Naive thymus-derived CD4-positive, alpha-beta T cell (primary cell): ENCODE measurements at places on chromosomes 16 and 17. TPM values are rescaled to one million over a fixed set of nuclear protein-coding genes. Genes with fewer than 3 reads are reported as not detected.

Gene CES5A
- total RNA-seq = not detected

Gene RRAD
- total RNA-seq = 0.43 TPM

Gene TBC1D3K
- not detected for total RNA-seq

Gene FOXN1
- total RNA-seq = not detected

Gene KRT24
- total RNA-seq = not detected in 2 replicates

Gene MT1A
- 0.89 and 0.92 TPM in 2 replicates for total RNA-seq

Gene PKMYT1
- not detected for total RNA-seq

DNA sequence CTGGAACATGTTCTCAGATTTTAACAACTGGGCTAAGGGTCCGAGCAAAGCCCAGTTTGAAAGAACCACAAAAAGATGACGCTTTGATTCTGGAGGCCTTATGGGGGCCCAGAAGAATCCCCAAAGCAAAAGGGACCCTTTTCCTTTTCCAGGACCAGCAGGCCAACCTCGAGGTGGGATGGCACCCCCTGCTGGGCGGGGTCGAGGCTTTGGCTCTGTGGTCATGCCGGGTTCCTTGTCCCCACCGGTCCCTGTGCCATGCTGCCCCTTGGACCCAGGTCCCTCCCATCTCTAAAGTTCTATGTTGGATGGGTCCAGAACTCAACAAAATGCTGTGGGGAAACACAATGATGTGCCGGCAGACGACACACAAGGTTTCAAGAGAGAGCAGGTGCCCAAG is 30.9 kb downstream of the TMEM204 start:
- H3K36me3 ChIP-seq = no peaks in the 10 kb centered on the region
- H3K27me3 ChIP-seq = no peaks in the 10 kb centered on the region
- H3K27ac ChIP-seq = no peak overlapping the region
- H3K4me3 ChIP-seq = no peak overlapping the region
- no peak for DNase-seq

DNA sequence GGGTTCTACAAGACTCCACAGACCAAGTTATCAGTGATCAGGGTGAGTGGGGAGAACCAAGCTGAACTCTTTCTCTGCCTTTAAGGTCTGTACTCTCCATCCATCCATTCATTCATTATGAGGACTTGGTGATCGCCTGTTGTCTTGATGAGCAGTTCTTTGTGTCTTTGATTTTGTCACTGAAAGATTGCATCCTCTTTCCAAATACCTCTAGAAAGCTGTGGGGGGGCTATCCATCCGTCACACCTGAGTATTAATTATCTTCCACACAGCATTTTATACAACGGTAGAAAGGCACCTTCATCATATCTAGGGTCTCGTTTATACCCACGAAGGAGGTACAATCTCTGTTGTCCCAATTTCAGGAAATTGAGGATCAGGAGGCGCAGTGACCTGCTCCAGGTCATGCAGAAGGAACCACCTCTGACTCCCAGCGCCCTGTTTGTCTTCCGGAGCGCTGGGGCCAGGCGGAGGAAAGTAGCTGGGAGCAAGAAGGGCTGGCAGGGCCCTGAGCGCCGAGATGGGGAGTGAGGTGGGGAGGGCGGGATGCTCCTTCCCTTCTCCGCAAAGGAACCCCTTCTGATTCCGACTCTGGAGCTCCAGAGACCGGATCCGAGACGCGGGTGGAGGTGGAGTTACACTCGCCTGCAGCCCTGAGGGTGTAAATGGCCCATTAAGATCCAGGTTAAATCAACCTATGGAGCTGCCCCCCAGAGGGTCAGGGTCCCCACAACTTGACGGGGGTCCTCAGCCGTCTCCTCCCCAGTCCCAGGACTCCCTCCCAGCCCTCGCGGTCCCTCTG is 605 bp upstream of the ABAT start:
- H3K4me1 ChIP-seq = peaks cover 18% of the 10 kb centered on the region
- peak overlapping the region; percentile 30 for H3K27ac ChIP-seq
- H3K36me3 ChIP-seq = no peaks in the 10 kb centered on the region
- H3K27me3 ChIP-seq = no peaks in the 10 kb centered on the region
- H3K4me3 ChIP-seq = peak overlapping the region; percentile 57

DNA sequence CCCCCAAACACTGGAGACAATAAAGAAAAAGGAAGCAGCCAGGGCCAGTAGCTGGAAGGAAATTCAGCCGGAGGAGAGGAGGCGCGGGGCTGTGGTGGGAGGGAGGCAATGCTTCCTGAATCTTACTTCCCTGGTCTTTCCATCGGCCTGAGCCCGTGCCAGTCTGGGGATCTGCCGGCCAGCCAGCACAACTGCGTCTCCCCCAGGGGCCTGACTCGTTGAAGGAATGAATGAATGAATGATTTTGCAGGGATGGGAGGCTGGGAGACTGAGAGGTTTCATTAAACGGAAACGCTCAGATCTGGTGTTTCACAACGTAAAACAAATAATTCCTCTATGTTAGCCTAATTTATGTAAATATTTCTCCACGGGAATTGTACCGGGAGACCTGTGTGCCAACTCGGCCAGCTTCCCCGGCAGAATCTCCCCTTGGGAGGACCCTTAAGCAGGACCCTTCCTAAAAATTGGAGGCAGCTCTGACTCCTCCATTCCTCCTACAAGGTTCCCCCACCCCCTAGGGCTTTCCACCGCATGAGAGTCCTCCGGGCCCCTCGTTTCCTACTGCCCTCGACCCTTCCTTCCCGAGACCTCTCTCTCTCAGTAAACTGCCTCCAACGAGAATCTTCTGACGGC is 1.3 kb upstream of the BAIAP2 start:
- H3K4me1 ChIP-seq = peaks cover 9% of the 10 kb centered on the region
- no peak for DNase-seq
- H3K27ac ChIP-seq = peak overlapping the region; percentile 40
- no peaks in the 10 kb centered on the region for H3K27me3 ChIP-seq
- no peaks in the 10 kb centered on the region for H3K36me3 ChIP-seq

GRCh38 chr17:76530095-76530723 is 7.3 kb downstream of the CYGB start:
- H3K4me1 ChIP-seq = peaks cover 8% of the 10 kb centered on the region
- no peaks in the 10 kb centered on the region for H3K36me3 ChIP-seq
- H3K27me3 ChIP-seq = no peaks in the 10 kb centered on the region
- DNase-seq = no peak

DNA sequence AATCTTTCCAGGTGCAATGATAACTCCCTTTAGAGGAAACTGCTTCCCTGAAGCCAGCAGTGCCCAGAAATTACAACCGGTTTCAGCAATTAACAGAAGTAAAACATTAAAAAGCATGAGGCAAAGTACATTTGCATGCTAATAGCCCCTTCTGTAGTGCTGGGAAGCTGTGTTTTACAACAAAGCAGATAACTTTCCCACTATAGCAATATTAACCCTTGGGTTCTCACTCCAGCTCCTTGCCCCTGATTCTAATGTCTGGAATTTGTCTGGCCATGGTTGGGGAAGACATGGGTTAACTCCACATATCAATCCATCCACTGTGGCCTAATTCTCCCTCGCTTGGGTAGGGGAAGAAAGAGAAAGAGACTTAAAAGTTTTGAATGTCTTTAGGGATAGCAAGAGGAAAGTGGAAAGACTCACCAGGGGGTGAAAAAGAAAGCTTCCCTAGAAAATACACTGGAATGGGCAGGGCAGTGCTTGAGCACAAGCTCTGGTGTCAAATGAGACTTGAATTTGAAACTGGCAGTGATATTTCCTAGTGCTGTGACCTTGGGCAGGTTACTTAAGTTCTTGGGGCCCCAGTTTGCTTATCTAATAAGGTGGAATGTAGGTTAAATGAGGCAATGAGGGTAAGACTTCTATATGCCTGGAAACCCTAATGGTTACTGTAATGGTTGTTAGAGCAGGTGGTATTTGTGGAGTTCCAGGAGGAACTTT is 102.0 kb downstream of the SOX9 start:
- no peak overlapping the region for H3K4me3 ChIP-seq
- H3K4me1 ChIP-seq = no peaks in the 10 kb centered on the region
- peaks cover 3% of the 10 kb centered on the region for H3K27me3 ChIP-seq
- H3K27ac ChIP-seq = no peak overlapping the region
- H3K36me3 ChIP-seq = no peaks in the 10 kb centered on the region
- no peak for DNase-seq

GRCh38 chr16:15749371-15749770 is 99.3 kb downstream of the NDE1 start:
- no peak overlapping the region for H3K27ac ChIP-seq
- no peak for DNase-seq
- H3K4me1 ChIP-seq = no peaks in the 10 kb centered on the region
- H3K4me3 ChIP-seq = no peak overlapping the region
- H3K27me3 ChIP-seq = no peaks in the 10 kb centered on the region

DNA sequence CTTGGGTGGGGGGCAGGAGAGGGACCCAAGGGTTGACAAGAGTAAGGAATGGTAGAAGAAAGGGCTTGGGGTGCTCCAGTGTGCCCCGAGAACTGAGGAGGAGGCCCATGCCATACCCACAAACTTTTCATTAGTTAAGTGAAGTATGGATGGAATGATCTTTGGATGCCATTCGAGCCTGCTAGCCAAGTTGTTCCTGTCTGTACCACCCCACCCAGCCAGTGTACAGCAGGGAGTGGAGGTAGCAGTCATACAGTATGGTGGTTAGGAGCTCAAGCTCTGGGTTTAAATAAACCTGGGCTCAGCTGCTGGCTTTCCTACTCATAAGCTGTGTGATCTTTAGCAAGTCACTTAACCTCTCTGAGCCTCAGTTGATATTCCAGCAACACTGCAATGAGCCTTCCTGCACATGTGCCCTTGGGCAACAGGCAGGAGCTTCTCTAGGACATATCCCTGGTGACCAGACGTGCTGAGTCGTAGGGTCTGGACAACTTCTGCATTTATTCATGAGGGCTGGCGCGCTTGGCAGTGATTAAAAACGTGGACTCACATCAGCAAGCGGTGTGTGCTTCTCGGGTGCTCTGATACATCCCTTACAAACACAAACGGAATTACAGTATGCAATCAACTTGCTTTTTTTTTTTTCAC is 22.9 kb downstream of the ITPRIPL2 start:
- H3K27me3 ChIP-seq = no peaks in the 10 kb centered on the region
- DNase-seq = no peak
- H3K27ac ChIP-seq = no peak overlapping the region
- no peaks in the 10 kb centered on the region for H3K4me1 ChIP-seq

- H3K36me3 ChIP-seq = no peaks in the 10 kb centered on the region
- H3K27me3 ChIP-seq = no peaks in the 10 kb centered on the region
- H3K4me1 ChIP-seq = no peaks in the 10 kb centered on the region
- DNase-seq = no peak
- no peak overlapping the region for H3K27ac ChIP-seq
These were observed 443.6 kb downstream of the WWOX start for GRCh38 chr16:78543023-78543422.

DNA sequence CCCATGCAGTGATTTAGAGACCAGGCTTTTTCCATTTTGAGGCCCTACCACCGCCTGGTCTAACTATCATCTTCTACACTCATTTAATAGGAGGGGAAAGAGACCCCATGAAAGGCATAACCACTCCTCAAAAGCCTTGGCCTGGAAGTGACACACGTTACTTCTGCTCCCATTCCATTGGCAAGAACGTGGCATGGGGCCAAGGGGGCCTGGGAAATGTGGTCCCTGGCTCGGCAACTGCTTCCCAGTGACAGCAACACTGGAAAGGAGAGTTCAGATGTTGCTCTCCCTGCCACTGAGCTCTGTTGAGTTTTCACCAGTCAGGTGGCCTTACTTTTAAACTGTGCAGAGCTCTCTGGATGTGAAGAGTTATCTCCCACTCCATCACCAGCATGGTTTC is 45.2 kb upstream of the MAP3K14 start:
- no peak for DNase-seq
- H3K36me3 ChIP-seq = no peaks in the 10 kb centered on the region
- no peak overlapping the region for H3K27ac ChIP-seq
- no peaks in the 10 kb centered on the region for H3K27me3 ChIP-seq
- H3K4me3 ChIP-seq = no peak overlapping the region
- H3K4me1 ChIP-seq = no peaks in the 10 kb centered on the region

GRCh38 chr16:14667347-14668266 is 26.5 kb downstream of the PLA2G10 start:
- no peak overlapping the region for H3K27ac ChIP-seq
- no peaks in the 10 kb centered on the region for H3K4me1 ChIP-seq
- no peaks in the 10 kb centered on the region for H3K27me3 ChIP-seq
- H3K36me3 ChIP-seq = peaks cover 65% of the 10 kb centered on the region
- H3K4me3 ChIP-seq = no peak overlapping the region
- DNase-seq = no peak

DNA sequence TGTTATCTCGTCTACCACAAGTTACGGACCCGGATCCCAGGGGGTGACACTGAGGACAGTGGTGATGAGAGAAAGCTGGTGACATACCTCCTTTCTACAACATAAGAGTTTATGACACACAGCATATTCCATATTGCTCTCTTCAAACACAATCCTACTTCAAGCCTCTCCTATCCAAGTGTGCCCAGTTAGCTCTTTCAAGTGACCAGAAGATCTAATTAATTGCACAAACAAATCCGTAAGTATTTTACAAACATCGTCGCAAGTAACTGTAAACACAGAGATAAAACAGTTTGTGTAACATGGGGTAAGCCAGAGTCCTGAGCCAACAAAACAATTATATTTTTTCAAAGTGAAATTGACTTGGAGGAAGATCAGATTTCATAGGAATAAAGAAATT is 235.0 kb downstream of the CHD9NB start:
- H3K36me3 ChIP-seq = no peaks in the 10 kb centered on the region
- no peak overlapping the region for H3K27ac ChIP-seq
- no peaks in the 10 kb centered on the region for H3K27me3 ChIP-seq
- no peaks in the 10 kb centered on the region for H3K4me1 ChIP-seq
- no peak for DNase-seq
- no peak overlapping the region for H3K4me3 ChIP-seq

- H3K4me1 ChIP-seq = no peaks in the 10 kb centered on the region
- H3K27me3 ChIP-seq = no peaks in the 10 kb centered on the region
- no peak overlapping the region for H3K27ac ChIP-seq
- H3K36me3 ChIP-seq = no peaks in the 10 kb centered on the region
These were observed 19.8 kb downstream of the FBRS start for GRCh38 chr16:30677931-30678585.

- no peaks in the 10 kb centered on the region for H3K27me3 ChIP-seq
- no peak overlapping the region for H3K4me3 ChIP-seq
- no peaks in the 10 kb centered on the region for H3K4me1 ChIP-seq
- H3K27ac ChIP-seq = no peak overlapping the region
- DNase-seq = no peak
These were observed 55.0 kb downstream of the ZNF423 start for GRCh38 chr16:49800876-49801275.

DNA sequence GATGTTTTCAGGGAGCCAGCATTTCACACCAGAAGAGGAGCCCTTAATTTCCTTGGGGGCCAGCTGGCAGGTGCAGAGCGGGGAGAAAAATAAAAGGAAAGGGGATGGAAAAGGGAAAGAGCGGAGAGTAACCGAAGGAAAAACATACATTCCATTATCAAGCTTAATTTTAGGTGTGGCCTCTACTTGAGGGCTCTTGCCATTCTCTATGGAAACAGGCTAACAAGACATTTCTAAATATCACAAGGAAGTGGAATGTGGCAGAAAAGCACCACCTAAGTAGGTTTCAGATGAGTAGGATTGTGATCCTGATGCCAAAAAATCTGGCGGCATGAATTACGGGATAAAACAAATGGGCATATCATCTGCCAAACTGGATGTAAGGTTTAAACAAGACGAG is 970 bp upstream of the DYNC1LI2 start:
- peaks cover 24% of the 10 kb centered on the region for H3K4me1 ChIP-seq
- H3K27me3 ChIP-seq = no peaks in the 10 kb centered on the region
- no peak overlapping the region for H3K4me3 ChIP-seq
